ENCODE measurements at places on chromosomes 6 and 20.

DNA sequence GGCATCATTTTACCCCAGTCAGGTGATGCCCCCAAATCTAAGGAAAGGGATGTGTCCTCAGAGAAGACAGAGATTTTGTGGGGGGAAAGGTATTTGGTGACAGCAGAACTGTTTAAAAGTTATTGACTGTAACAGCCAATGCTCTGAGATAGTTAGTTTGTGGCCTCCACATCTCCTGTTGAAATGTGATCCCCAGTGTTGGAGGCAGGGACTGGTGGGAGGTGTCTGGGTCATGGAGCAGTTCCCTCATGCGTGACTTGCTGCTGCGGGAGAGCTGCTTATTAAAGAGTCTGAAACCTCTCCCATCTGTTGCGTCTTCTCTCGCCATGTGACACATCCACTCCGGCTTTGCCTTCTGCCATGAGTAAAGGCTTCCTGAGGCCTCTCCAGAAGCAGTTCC, 282.8 kb upstream of the FOXQ1 start:
- DNase-seq, result no peak

GRCh38 chr6:68013780-68014515, 621.1 kb upstream of the ADGRB3 start:
- no peak for DNase-seq

GRCh38 chr6:75870389-75870788, 121.3 kb downstream of the MYO6 start:
- DNase-seq, result no peak

DNA sequence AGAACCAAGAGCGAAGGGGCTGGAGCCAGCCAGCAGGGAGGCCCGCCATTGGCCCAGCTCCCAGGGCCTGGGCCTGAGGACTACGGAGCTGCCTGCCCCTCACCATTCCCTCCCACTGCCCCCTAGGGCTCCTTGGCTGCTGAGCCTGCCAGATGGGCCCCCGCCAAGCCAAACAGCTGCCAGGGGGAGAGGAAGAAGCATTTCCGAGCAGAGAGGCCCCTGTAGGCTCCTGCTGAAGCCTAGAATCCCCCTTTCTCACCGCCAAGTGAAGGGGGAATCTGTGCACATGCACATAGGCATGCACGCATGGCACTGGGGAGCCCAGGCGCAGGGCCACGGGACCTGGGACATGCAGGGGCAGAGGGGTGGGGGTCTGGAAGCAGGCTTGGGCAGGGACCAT, 28.5 kb upstream of the MRPS18A start:
- no peak for DNase-seq

- DNase-seq, result no peak
Observed at GRCh38 chr6:169963581-169964297, 212.3 kb downstream of the ERMARD start.

GRCh38 chr20:53872081-53872541, 198.3 kb downstream of the BCAS1 start:
- DNase-seq, result no peak

DNA sequence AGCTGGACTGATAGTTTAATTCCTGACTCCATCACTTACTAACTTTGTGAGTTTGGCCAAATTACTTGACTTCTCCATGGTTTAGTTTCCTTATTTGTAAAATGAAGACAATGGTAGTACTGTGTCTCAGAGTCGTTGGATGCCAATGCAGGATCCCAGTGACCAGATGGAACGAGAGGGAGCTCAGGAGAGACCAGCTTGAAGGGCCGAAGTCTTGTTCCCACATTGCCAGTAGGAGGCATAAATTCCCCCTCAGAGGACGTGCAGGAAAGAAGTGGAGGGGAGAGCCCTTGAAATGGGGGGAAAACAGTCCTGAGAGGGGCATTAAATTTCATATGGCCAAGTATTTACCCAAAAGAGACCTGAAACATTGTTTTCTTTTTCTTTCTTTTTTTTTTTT, 2.1 kb upstream of the MUC22 start:
- no peak for DNase-seq

GRCh38 chr20:16548068-16548672, 25.1 kb downstream of the KIF16B start:
- no peak for DNase-seq

GRCh38 chr6:134979142-134979541, 29.2 kb upstream of the ALDH8A1 start:
- DNase-seq, result no peak

GRCh38 chr20:37384683-37385174, 38.8 kb downstream of the SRC start:
- peak; percentile 83 for DNase-seq

DNA sequence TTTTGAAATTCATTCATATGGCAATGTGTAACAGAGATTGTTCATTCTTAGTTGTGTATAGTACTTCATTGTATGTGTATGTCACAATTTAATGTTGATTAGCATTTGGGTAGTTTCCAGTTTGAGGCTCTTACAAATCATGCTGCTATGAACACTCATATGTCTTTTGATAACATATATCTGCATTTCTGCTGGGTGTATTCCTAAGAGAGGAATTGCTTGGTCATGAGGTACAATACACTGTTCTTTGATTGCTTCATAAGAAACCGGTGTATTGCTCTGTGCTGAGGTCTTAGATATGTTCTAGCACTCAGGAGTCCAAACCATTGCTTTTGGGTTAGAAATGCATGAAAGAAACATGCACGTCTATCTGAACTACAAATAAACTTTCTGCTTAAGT, 492.9 kb upstream of the JAG1 start:
- no peak for DNase-seq

DNA sequence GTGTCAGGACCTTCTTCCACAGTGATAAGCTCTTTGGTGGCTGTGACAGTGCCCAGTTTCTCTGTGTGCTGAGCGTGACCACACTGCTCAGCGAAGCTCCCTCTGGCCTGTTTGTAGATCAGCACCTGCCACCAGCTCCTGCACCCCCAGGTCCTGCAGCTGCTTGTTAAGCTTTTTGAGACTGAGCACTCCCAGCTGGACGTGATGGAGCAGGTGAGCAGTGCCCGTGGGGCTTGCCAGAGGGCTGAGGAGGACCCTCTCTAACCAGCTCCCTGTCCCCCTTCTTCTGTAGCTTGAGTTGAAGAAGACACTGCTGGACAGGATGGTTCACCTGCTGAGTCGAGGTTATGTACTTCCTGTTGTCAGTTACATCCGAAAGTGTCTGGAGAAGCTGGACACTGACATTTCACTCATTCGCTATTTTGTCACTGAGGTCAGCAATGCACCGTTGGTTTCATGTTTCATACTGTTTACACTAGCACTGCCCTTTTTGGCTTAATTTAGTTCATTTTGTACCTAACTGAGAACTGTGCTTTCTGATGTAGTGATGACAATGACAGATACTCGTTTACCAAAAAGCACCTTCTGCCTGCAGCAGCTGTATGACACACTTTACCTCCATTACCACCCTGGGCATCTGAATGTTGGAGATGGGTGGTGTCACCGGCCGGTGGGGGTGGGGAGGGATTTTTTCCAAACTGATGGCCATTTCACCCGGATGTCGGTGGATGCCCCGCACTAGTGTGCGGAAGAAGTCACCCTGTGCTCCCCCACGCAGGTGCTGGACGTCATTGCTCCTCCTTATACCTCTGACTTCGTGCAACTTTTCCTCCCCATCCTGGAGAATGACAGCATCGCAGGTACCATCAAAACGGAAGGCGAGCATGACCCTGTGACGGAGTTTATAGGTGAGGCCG, 12.5 kb downstream of the NELFCD start:
- no peak for DNase-seq

DNA sequence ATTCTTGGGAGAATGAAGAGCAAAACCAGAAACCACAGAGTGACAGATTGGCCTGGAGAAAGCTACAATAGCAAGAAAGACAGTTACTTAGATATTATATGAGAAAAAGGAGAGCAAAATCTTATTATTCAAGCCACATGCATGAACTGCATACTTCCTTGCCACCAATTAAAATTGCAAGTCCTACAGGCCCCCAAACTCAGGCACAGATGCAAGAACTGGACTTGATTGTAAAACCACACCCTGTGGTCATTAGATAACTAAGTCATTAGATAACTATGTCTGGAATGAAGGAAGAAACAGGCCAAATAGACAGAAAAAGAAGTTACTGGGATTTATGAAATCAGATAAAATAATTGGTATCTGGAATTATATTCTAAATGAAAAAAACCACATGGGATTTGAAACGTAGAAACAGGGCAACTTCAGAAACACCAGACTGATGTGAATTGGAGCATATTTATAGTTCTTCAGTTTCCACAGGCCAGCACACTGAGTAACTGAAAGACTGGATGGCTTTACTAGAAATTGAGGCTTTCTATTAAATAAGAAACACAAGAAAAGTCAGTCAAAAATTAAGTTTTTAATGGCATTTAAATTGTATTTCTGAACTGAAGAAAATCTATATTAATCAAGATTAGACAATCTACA, 49.4 kb upstream of the CARMIL1 start:
- DNase-seq, result no peak

GRCh38 chr6:11092668-11093375, 812 bp upstream of the SMIM13 start:
- no peak for DNase-seq

GRCh38 chr6:166614171-166614583, 12.9 kb downstream of the RPS6KA2 start:
- DNase-seq, result no peak

- DNase-seq, result no peak
Observed at GRCh38 chr6:23688650-23689049, 437.4 kb upstream of the NRSN1 start.

- no peak for DNase-seq
Observed at GRCh38 chr6:44059359-44060346, 67.6 kb downstream of the MRPL14 start.

DNA sequence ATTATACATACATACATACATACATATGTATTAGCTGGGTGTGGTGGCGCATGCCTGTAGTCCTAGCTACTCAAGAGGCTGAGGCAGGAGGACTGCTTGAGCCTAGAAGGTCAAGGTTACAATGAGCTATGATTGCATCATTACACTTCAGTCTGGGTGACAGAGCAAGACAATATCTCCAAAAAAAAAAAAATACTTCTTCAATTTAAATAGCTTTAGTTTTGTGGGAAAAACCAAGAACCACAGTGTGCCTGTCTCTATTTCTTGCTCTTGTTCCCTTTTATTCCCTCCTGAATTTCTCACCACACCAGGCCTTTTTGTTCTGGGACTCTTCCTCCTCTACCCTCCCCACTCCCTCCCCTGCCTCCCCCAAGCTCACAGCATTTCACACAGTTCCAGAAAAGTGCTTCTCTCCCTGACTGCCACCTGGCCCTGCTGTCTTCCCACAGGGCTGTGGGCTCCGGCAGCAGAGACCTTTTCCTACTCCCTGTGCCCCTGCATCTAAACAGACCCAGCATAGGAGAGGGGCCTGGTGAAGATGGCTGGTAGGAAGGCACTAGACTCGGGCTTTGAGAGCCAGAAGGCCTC, 1.3 kb downstream of the C20orf203 start:
- DNase-seq, result no peak

DNA sequence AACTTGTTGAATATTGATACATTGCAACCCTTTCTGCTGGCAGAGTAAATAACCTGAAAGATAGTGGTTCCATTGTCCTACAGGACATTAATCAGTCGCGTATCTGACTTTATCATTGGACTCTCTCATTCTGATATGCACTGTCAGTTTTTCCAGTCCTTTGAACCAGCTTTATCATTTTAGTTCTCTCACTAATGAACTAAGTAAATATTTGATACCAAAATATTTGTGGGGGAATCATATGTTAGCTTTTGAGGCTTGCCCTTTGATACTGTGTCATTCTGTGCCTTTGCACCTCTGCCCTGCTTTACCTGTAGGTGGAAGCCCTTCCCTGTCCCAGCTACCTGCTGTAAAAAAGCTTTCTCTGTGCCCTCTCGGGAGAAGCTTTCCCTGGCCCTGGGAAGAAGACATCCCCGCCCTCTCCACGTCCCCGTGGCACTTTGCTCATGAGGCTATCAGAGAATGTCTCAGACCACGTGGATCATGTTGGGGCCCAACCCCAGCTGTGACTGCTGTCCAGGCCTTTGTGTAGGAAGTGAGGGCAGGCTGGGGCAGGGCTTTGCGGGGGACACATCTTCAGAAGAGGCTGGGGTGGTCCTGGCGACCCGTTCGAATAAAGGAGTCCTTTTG, 117.8 kb upstream of the NXT1 start:
- no peak for DNase-seq

GRCh38 chr20:61443443-61444126, 191.5 kb downstream of the CDH4 start:
- DNase-seq, result no peak

DNA sequence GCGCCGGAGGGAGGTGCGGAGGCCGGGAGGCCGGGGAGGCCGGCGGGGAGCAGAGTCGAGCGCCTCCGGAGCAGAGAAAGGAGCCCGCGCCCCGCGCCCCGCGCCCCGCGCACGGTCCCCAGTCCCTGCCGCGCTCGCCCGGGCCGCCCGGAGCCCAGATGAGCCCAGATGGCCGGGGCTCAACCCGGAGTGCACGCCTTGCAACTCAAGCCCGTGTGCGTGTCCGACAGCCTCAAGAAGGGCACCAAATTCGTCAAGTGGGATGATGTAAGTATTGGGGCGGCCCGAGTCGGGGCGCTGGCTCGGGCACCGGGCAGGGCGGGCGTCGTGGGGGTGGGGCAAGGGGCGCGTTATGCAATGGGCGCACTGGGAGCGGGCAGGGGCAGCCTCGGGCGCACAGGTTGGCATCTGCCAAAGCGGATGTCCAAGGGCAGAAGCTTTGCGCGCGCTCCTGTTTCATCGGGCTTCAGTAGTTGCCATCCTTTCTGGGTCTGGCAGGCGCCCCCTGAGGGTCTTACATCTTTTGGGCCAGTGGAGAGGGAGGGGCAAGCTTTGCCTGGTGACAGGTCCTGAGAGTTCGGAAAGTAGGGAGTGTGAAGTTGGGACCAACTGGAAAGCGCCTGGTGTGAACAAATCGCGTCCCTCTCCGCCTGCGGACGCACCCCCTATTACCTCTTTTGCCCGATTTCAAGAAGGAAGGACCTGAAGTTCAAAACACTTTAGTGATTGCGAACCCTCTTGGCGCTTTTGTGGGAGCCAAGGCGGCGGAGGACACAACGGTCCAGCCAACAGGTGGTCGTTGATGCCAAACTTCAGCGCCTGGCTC, 631 bp downstream of the PLCB1 start:
- peak; percentile 14 for DNase-seq

DNA sequence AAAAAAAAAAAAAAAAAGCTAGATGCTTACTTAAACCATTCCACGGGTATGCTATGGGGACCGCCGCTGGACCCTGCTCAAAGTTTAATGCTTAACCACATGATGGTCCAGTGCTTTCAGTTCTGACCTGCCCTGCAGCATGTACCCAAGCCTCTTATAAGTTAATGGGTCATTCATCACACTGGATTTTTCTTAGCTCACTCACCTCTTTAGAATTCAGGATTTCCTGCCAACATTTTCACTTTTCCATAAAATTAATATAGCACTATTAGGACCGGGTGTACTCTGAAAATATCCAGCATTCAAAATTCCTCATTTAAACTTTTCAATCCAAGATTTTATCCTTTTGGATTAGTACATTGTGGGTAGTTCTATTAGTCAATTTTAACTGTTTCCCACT, 140.8 kb downstream of the ALDH8A1 start:
- no peak for DNase-seq

- no peak for DNase-seq
Observed at GRCh38 chr6:44999066-44999465, 329.1 kb upstream of the RUNX2 start.

All from T-helper 17 cell (primary cell).